ENCODE measurements at places on chromosomes 12 and 14. TPM values are rescaled to one million over a fixed set of nuclear protein-coding genes. Genes with fewer than 3 reads are reported as not detected.

DNA sequence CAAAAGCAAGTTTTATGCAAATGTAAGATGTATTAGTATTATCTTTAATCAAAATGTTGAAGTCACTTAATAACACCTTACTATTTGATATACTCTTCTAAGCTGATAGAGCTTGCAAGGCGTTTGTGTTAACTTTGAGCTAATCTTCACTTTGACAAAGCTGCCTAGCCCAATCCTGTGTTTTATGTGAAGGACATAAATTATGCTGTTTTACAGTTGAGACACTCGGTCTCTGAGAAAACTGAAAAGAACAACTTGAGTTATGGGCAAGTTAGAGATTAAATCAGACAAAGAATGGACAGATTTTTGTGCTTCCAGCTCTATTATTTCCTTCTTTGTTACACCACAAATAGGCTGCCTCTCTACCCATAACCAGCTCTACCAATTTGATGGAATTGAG lies 42.0 kb upstream of the DAAM1 start:
- DNase-seq: no peak

GRCh38 chr14:68711561-68712309 lies 81.1 kb downstream of the ZFP36L1 start:
- DNase-seq: no peak

DNA sequence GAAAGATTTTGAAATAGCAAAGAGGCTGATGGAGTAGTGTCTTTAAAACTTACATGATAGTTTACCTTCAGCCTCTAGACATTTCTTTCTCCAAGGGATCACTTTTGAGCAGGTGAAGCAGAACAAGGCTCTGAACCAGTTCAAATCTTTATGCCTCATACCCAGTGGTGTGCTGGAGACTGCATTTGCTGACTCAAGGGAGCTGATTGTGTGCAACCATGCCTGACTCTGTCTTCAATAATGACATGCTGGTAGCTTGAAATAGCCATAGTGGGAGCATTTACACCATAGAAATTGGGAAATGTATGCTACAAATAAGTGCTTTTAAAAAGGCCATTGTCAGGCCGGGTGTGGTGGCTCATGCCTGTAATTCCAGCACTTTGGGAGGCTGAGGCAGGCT lies 482.0 kb downstream of the TMTC2 start:
- no peak for DNase-seq

GRCh38 chr14:52391881-52392615 lies 77.9 kb downstream of the PTGER2 start:
- no peak for DNase-seq

EPYC gene
- total RNA-seq: not detected

- DNase-seq: no peak
Measured at GRCh38 chr14:66242001-66242400, 244.2 kb upstream of the CCDC196 start.

AKAP6 gene
- 102 TPM for total RNA-seq

GRCh38 chr12:108995370-108995992 lies 25.4 kb downstream of the SVOP start:
- no peak for DNase-seq

DNA sequence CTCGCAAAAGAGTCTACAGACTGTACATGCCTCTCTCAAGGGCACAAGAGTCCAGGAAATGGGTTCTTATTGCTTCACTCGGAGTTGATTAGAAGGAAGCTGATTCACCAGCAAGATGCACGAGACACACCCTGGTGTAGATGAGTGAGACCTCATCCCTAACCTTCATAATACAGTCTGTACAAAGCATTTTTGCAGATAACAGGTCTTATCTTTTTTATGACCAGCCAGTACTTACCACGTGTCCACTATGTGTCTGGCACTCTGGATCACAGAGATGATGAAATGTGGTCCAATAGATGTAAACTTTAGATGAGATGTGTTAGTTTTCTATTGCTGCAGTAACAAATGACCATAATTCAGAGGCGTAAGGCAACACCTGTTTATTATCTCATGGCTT lies 53.4 kb upstream of the PWP1 start:
- no peak for DNase-seq

CLMN gene
- total RNA-seq: 0.82 TPM

DNA sequence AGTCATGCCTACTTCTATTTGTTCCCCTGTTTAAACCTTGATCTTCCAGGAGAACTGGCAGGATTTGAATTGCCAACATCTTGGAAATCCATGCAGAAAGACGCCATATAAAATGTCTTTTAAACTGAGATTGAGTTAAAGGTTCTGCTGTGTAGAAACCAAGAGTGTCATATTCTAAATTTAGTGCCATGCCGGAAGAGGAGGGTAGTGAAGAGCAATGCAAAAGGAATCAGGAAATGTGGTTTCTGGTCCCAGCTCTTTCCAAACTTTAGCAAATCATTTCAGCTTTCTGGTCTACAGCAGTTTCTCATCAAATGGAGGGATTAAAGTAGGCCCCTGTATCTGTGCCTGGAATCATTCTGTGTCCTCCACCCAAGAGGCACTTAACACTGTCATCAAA lies 85.7 kb downstream of the BTG1 start:
- DNase-seq: no peak

- no peak for DNase-seq
Measured at GRCh38 chr14:68423686-68424085, 369.2 kb downstream of the ZFP36L1 start.

TAS2R30 gene
- 6.5 TPM for total RNA-seq

FGF6 gene
- total RNA-seq: not detected

DNA sequence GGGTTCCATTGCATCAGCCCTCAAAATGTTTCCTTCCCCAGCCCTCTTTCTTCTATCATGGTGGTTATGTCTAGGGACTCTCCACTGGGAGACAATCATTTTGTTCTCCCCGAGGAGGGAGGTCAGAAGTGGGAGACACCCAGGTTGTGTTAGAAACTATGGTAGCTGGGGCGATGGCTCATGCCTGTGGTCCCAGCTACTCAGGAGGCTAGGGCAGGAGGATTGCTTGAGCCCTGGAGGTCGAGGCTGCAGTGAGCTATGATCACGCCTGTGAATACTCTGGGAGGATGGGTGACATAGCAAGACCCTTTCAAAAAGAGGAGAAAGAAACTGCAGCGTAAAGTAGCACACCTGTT lies 13.0 kb upstream of the LRRC23 start:
- no peak for DNase-seq

PRPH gene
- total RNA-seq: 0.82 TPM

DNA sequence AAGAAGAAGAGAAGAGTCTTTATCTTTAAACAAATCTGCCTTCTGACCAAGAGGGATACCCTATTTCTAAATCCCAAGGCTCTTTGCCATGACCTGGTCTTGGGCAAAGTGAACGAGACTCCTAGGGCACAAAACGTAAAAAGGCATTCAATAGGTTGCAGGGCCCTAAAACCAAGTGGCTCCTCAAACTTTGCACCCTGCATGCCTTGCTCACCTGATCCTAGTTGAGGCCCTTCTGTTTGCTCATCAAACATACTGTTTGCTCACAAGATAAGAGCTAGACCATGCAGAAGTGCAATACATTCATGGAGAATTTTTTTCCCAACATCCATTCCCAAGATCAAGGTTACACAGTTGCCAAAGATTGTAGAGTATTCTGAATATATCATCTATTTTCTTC lies 7.9 kb upstream of the PRH1 start:
- DNase-seq: no peak

PMCH gene
- 0.41 TPM for total RNA-seq

GRCh38 chr14:58830121-58830520 lies 192.4 kb downstream of the DACT1 start:
- no peak for DNase-seq

LMNTD1 gene
- 1.2 TPM for total RNA-seq

- no peak for DNase-seq
Measured at GRCh38 chr14:37826869-37827268, 231.4 kb downstream of the TTC6 start.

DNA sequence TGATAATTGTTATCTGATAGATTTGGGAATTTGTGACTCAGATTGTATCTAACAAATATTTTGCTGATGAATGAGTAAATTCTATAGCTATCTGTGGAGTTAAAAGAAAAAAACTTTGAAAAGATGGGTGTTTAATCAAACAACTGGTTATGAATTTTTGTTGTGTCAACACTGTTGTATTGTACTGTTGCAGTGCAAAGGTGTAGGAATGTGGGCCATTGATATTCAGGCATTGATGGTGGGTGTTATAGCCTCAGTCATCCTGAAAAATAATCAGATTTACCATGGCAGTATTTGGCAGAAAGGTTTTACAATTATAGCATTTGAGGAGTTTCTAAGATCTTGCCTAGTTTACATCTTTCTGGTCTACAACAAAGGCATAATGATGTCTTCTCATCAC lies 15.4 kb downstream of the DRAM1 start:
- DNase-seq: no peak

MSI1 gene
- 6.9 TPM for total RNA-seq

RNASE3 gene
- total RNA-seq: not detected

SLC38A4 gene
- total RNA-seq: 0.41 TPM

- DNase-seq: peak; percentile 47
Measured at GRCh38 chr14:73058922-73059673, 764 bp downstream of the RBM25 start.

DNA sequence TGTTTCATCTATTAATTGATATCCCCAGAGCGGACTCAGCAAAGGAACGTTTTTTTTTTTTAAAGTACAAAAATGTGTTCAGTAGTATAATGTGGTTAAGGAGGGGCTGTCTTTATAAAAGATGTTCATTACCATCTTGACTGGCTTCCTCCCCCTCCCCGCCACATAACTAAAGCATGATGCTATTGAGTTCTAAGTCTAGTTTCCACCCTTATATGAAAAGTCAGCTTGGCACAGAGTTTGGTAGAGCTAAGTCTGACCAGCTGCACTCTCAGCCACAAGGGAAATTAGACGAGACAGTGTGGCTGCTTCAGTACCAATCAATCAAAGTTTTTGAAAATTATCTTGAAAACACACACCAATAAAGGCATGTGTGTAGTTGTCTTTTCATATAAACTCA lies 1.9 kb upstream of the MYBPC1 start:
- no peak for DNase-seq

- no peak for DNase-seq
Measured at GRCh38 chr12:29008786-29009185, 140.3 kb upstream of the FAR2 start.

LDHB gene
- 495 TPM for total RNA-seq

MRPL51 gene
- 27.3 TPM for total RNA-seq

- no peak for DNase-seq
Measured at GRCh38 chr12:3332188-3332587, 158.8 kb upstream of the PRMT8 start.

DNA sequence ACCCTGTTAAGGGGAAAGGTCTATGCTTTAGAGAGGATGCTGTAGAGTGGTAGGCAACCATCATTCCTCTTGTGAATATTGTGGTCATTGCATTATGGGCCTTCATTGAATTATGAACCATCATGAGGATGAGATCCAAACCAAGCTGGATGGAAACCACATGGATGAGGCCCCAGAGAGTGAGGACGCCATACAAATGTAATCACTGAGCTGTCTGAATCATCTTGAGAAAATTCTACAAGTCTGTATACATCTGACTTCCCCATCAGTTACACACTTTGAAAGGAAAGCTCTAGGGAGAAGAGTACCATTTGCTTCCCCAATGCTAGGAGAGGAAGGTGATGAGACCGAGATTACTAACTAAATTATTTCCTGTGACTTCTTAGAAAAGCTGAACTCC lies 172.9 kb downstream of the CACNA1C start:
- no peak for DNase-seq

DNA sequence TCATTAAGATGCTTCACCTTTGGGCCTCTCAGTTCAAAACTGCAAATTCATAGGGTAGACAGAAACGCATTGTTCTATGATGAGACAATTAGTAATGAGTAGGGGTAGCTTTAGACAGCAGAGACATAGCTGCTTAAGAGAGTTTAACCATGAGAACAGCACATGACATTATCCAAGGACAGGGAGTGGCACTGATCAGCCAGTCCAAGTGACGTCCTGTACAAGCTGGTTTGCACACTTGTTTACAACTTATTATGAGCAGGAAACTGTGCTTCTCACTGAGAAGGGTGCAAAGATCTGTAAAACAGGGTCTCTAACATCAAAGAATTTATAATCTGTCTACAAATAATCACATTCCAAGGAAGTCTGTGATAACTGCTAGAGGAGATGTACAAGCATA lies 11.2 kb upstream of the SRSF5 start:
- no peak for DNase-seq

GRCh38 chr12:121576851-121577391 lies 3.9 kb downstream of the KDM2B start:
- DNase-seq: no peak

GRCh38 chr14:88791629-88792472 lies 902 bp downstream of the EML5 start:
- DNase-seq: peak; percentile 13

MUCL1 gene
- total RNA-seq: not detected

- no peak for DNase-seq
Measured at GRCh38 chr12:105036937-105037649, 47.2 kb downstream of the ALDH1L2 start.

FRS2 gene
- total RNA-seq: 55.4 TPM

- no peak for DNase-seq
Measured at GRCh38 chr12:53295891-53296219, 513 bp downstream of the PFDN5 start.

DNA sequence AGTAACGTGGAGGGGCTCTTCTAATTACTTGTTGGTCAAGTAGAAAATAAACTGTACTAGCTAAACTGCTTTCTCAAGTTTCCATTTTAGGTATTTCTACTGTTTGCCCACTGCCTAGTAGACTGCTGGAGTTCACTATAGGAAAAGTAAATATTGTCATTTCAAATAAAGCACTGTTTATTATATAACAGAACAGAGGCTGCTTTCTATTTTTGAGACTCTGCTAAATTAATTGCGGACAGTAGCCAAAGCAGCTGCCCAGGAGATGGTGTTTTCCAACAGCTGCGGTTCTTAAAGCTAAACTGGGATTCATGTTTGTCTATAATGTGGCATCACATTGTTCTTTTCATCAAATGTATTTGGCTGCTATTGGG lies 15.9 kb upstream of the SIX1 start:
- no peak for DNase-seq
